ENCODE measurements at places on chromosomes 12 and 14. TPM values are rescaled to one million over a fixed set of nuclear protein-coding genes. Genes with fewer than 3 reads are reported as not detected.

DNA sequence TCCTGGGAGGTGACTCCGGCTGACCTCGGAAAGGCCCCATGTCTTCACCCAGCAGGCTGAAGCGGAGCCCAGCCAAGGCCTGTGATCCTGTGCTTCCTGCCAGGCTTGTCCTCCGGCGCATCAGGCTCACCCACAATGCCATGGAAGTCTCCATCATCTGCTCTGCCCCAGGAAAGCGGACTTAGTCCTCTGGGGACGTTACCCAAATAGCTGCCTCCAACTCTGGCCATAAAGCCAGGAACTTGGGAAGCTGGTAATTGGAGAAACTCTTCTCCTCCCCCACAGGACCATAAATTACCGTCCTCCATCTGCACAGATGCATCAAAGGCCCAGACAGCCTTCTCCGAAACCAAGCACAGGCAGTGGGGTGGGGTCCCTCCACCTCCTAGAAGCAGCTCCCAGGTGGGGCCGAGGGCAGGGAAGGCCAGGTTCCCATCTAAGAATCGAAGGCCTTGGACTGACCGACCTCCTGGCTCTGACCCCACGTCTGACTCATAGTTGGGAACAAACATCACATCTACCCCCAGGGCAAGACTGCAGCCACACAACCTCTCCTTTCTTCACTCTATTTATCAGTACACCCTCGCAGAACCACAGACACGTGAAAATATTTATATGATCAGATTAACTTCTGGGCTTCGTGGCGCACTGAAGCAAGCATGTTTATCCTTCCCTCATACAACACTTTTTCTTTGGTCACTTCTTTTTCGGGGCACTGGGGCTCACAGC, 56.4 kb downstream of the PITPNM2 start:
- DNase-seq: peak; percentile 18

DNA sequence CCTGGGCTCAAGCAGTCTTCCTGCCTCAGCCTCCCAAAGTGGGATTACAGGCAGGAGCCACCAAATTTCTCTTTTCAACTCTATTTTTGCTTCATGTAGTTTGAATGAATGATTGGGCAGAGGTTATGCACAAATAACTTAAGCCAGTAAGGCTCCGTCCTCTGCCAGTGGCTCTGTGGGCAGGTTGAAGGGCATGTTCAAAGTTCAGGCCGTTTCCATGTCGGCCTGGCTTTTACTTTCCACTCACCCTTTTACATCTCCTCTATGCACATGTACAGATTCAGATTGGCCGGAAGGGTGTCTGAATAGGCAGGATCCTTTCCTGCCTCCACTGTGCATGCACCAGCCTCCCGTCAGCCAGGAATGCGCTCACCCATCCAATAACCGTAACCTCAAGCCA, 132.3 kb downstream of the EML1 start:
- DNase-seq: no peak

The AQP6 gene
- total RNA-seq: not detected

The LHX5 gene
- 0.50 TPM for total RNA-seq

The PSMA3 gene
- total RNA-seq: 129 TPM

The VPS33A gene
- 26.3 TPM for total RNA-seq

DNA sequence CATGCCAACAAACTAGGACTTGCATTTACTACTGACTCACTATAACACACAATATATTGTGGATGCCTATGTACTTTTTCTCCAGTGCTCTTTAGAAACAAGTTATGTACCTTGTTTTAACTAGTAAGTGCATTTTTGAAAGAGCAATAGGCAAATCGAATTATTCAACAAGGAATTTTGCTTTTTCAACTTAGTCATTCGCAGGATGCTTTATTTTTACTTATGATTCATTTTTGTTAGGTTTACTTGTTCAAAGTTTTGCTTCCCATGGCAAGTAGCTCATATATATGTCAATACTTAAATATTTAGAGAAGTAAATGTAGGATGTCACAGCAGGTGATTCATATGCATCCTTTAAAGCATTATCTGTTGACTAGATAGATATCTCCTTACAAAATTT, 149.8 kb downstream of the PELI2 start:
- no peak for DNase-seq

DNA sequence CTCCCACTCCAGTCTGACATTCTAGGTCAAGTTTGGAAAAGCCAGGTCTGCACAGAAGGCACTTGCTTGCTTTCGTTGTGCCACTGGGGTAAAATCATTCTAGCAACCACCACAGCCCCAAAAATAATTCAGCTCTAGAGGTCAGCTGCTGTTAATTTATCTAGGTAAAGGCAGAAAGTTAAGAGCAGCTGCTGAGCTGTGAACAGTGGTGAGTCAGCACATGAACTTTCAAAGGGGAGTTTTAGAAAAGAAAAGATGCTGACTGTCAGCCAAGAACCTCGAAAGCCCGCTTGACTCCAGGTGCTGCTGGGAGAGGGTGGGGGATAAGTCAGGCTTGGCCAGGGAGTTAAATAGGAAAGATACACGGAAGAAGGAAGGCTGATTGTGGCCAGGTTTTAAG, 12.7 kb downstream of the CCDC197 start:
- DNase-seq: peak; percentile 75

DNA sequence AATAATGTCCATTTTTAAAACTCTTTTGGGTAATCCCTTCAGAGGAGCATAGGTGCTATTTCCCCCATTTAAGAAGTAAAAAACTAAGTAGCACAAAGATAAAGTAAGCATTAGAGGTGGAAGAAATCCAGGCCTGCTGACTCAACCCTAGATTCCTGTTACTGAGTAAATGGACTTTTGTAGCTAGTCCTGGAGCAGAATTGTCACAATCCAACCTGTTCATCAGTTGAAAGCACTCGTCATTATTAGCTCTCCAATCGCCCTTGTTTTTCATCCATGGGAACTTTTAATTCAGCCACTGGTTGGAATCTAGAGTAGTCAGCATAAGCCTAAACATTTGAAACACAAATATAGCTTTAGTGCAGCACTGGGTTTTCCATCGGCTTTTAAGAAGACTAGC, 139.5 kb upstream of the AMIGO2 start:
- DNase-seq: no peak

DNA sequence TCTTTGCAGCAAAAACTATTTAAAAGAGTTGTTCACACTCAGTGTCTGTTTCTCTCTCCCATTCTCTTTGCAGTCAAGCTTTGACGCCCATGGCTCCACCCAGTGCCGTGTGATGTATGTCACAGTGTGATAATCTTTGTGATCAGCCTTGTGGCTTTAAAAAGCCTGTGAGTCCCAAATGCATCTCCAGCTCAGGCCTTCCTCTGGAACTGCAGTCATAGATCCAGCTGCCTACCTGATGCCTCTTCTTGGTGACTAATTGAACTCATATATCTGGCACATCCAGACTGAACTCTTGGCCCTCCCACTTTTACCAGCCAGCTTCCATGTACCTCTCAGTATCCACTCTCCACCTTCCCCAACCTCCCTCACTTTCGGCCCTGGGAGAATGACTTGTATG, 182.8 kb upstream of the ARHGAP5 start:
- no peak for DNase-seq

DNA sequence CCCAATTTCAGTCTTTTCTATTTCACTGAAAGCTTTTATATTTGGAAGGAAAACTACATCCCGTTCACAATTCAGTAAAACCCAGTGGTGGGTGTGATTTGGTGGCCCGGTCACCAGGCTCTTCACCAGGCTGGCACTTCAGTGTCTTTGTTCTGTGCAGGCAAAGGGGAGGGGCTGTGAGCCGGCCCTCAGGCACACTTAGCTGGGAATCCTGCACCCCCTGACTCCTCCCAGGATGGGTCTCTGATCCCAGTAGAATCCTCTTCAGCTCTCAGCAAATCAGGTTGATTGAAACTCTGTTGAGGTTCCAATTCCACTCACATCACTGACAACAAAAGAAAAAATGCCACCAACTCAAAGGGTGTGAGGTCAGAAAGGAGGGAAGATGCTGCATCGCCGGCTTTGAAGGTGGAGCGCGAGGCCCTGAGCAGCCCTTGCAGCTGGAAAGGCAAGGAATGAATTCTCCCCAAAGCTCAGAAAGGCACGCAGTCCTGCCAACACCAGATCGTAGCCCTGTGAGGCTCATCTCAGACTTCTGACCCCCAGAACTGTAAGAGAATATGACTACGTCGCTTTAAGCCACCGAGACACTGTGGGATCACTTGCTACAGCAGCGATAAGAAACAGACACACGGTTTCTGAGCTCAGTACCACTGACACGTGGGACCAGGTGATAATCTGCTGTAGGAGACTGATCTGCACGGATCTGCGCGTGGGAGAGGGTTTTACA, 166.6 kb downstream of the PIWIL1 start:
- no peak for DNase-seq

GRCh38 chr12:97701901-97702300, 239.3 kb downstream of the RMST start:
- DNase-seq: no peak

DNA sequence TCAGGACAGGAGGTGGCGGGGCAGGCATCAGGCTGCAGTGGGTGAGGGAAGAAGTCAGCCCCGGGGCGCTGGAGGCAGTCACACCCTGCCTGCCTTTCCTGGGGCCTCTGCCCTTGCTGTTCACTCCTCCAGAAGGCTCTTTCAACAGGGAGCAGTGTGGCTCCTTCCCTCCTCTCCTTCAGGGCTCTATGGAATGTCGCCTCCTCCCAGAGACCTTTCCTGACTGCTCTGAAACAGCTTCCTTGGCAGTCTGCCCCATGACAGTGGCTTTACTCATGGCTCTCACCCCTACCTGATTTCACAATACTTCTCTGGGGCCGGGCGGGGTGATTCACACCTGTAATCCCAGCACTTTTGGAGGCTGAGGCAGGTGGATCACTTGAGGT, 7.1 kb downstream of the RHOF start:
- no peak for DNase-seq

- DNase-seq: no peak
These were observed 136.5 kb downstream of the PLXNC1 start for GRCh38 chr12:94284859-94285258.

DNA sequence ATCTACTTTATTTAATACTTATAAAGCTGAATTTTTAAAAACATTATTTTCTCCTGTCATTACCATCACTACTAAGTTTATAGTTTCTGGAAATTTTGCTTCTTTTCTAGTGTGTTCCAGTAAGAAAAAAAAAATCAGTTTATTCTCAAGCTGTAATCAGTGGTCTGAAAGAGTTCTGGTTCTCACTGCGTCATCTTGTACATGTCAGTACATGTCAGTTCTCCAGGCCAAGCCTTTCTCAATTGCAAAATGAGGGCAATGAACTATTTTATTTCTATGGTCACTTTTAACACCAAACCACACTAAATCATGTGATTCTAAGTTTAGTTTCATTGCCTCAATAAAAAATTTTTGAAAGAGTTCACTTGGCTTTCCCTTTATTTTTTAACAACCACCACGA, 468.9 kb upstream of the LRFN5 start:
- DNase-seq: no peak

The C14orf93 gene
- 8.4 TPM for total RNA-seq

DNA sequence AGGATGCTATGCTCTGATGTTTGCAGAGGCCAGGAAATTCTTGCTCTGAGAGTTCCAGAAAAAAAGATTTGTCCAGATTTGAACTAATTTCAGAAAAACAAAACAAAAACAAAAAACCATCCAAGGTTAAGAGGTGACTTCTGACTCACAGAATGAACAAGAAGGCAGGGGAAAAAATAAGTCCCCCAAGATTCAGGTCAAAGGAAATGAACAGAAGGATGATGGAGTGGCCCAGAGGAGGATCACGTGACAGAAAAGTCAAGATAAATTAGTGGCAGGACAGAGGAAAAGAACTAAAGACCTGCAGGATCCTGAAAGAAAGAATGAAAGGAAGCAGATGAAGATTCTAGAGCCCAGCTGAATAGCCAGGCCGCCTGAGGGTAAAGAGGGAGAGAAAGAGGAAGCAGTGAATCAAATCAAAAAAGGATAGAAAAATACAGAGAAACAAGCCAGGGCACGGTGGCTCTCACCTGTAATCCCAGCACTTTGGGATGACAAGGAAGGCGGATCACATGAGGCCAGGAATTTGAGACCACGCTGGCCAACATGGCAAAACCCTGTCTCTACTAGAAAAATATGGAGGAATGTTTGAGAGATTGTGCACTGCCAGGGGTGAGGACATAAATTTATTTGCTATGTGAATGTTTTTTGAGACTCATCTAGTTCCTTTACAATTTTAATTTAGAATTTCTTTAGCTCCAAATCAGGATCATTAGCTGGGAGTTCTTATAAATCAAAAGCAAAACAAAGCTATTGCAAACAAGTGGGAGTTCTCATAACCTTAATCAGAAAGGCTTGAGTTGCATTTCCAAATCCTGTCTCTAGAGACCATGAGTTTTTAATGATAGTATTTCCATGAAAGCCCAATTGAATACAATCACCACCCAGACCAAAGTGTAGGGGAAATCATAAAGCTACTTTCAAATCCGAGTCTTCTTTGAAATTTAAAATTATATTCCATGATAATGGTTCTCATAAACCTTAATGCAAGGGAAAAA, 217.1 kb upstream of the PLEKHG7 start:
- DNase-seq: no peak

The RD3L gene
- total RNA-seq: not detected

- no peak for DNase-seq
These were observed 29.0 kb downstream of the TESC start for GRCh38 chr12:117069926-117070900.

DNA sequence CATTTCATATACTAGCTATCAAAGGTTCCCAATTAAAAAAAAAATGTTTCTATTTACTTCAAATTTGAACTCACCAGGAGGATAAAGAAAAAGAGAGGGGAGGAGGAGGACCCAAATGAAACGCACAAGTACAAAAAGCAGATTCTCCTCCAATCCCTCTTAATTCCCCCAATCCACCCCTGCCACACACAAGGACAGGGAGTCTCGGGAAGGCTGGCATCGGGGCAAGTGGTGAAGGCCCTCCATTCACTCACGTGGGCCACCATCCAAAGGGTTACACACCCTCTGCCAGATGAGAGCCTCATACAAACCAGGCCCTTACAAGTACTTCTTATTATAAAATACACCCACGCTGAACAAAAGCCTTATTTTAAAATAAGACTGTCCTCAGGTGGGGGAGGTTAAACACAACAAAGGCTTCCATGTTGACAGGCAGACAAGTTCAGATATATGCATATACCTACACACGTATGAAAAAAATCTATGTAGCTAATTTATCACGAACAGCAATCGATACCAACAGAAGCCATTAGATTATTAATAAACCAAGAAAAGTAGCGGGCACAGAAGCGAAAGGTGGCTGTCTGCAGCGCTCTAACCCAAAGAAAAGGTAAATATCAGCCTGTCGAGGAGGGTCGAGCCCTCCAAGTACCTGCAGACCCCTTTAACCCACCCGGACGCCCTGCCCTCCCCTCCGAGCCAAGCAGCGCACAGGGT, 1.5 kb downstream of the ATP2B1 start:
- no peak for DNase-seq

DNA sequence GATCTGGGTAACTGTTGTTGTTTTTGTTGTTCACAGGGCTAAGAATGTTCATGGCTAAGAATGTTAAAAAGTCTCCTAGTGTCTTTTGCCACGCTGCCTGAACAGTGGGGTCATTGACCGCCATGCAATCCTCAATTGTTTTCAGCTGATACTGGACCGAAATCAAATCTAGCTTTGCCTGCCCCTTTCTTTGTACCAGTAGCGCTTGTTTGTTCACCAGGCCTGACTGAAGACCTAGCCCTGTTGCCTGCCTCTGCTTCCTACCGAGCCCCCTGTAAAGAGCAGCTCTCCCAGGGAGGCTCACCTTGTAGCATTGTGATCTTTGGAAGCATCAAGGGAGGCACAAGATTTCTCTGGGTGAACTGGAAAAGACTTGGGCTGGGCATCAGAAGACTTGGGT, 6.7 kb downstream of the PSEN1 start:
- no peak for DNase-seq
